ENCODE measurements at places on chromosomes 1 and 21.
A peak's percentile ranks its signal among the peaks of the same experiment; 100 is the strongest.

- no peak for DNase-seq
Measured at GRCh38 chr1:159302095-159302494, at the start of gene FCER1A. FCER1A (plus strand) TSS chr1:159302336; CDS start chr1:159302365, 29 bp downstream.

GRCh38 chr1:2021550-2021949 lies 2.4 kb downstream of the GABRD start:
- no peak for DNase-seq

- DNase-seq: no peak
Measured at GRCh38 chr1:111542187-111542586, 38.8 kb upstream of the ADORA3 start.

DNA sequence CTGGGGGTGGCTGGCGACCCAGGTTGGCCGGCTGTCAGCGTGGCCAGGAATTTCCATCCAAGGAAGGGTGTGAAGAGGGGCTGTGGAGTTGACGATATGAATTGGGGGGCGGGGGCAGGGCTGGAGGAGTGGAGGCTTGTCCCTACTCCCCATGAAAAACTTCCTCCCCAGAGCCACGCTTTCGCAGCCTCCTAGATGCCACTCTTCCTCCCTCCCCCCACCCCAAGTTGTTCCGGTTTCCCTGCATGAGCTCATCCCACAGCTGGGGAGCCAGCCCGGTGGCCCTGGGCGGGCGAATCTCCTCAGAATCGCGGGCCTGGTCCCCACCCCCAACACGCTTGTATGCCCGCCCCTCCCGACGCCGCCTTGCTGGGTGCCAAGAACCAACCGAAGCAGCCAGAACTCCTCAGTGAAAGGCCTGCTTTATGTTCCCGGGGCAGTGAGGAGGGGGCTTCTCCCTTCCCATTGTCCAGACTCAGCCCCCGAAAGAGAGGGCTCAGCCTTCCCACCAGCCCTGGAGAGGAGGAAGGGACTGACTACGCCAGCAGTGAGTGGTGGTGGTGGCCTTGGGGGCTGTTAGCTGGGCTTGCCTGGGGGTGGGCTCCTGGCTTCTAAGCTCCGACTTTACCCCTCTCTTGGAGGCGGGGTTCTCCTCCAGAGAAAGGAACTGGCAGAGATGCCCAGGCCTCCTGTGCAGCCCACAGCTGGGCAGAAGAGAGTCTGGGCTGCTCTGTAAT lies 1.8 kb upstream of the CSMD2 start:
- DNase-seq: no peak

DNA sequence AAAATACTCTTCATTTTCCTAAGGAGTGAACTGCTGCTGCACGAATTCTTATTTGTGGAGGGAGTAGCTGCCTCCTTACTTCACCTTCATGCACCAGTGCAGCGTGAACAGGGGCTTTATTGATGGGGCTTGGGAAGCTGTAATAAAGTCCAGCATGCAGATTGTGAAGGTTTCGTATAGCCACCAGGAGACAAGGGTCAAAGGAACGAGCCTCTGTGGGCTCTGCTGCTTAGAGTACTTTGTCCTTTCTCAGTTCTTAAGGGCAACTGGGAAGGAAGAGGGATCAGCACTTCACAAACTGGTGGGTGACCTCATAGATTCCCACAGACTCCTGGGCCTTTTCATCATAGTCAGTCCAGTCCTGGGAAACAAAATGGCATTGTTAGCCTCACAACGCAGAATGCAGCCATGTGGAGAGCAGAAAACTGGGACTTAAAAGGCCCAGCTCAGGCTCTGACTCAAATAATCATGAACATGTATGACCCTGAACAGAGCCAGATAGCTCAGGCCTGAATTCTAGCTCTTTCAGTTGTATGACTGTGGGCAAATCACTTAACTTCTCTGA lies 6.0 kb downstream of the CZIB start:
- no peak for DNase-seq

- DNase-seq: no peak
Measured at GRCh38 chr1:236147068-236147467, 4.7 kb downstream of the GPR137B start.

GRCh38 chr1:39332828-39333227 lies 128.3 kb downstream of the MACF1 start:
- DNase-seq: no peak

DNA sequence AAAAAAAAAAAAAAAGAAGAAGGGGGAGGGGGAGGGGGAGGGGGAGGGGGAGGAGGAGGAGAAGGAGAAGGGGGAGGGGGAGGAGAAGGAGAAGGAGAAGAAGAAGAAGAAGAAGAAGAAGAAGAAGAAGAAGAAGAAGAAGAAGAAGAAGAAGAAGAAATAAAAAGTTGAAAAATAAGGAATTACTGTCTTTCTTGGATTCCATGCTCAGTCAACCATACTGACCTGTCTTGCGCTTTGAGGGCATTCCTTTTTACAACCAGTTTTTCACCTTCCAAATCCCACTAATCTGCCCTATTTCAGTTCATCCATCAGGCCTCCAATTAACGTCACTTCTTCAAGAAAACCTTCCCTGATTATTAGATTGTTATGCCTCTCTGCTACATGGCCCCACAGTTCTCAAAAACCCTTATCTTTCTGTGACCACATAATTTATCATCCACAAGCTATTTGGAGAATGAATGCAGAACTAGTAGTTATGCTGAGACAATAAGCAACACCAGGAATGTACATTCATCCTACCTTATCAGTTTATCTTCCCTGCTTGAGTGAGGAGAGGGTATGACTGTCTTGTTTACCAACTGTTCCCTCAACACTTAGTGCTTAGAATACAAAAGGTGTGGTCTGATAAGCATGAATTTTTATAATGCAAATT lies 57.5 kb upstream of the GUCA2A start:
- DNase-seq: no peak

DNA sequence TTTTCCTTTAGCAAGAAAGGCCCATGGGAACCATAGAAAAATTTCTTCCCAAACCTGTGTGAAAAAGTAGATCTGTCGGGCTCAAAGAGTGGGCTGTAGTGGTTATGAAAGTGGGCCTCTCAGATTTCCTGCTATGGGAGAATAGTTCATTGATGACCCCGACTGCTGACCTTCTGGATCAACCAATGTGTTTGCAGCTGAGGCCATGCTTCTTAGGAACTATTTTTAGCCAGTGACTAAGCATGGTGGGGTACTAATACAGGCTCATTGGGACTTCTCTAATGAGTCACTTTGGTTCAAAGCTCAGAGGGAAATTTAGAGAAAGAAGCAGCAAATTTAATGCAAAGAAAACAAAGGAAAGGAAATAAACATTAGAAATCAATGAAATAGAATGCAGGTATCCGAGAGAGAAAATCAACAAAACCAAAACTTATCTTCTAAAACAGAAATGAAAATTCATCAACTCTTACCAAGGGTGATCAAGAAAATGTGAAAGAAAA lies 12.6 kb upstream of the PSMA5 start:
- peak; percentile 97 for DNase-seq

DNA sequence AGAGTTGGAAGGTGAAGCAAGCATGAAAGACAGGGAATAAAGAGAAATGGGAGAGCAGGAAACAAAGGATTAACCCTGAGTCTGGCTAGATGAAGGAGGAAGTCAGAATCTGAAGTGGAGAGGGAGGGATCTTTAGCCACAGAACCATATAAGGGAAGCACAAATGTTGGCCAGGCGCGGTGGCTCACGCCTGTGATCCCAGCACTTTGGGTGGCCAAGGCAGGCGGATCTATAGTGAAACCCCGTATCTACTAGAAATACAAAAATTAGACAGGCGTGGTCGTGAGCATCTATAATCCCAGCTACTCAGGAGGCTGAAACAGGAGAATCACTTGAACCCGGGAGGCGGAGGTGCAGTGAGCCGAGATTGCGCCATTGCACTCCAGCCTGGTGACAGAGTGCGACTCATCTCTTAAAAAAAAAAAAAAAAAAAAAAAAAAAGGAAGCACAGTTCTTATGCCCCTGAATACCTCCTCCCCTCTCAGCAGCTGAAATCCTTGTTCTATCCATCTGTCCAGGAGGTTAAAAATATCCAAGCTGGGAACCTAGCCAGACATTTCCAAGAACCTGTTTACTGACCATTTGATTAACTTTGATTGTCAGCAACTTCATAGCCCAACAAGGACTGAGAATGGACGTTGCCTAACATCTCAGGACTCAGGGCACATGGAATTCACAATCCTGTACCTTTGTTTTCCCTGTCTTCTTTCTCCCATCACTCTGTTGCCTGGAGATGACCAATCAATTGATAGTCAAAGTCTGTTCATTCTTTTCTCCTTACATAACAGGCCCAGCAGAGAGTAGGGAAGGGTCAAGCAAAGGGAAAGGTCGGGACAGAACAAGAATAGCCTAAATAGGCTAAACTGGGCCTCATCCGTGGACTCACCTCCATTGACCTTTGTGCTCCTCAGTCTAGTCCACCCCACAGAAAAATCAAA lies 10.6 kb downstream of the TXNIP start:
- DNase-seq: peak; percentile 73

DNA sequence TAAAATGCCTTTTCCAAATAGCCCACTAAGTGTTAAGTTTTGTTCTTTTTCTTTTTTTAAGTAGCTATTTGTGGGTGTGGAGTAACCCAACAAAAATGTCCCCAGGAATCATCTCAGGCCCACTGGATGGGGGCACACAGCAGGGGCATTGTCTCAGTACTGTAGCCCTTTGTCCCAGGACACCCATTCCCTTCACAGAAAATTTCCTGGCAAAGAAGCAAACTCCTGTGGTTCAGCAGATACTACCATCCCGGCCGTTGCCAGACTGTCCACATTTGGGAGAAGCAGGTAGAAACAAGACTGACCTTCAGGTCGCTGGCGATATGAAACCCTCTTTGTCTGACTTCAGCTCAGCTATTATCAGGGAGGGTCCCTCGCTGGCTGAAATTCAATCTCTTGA lies 23.7 kb upstream of the SRRM1 start:
- DNase-seq: no peak
